ENCODE measurements at places on chromosomes 12 and 14. TPM values are rescaled to one million over a fixed set of nuclear protein-coding genes. Genes with fewer than 3 reads are reported as not detected.

The SYCP3 gene
- 0.93 TPM for total RNA-seq

The SRRM4 gene
- total RNA-seq = not detected

The SMCO2 gene
- total RNA-seq = 0.45 TPM

The TTC6 gene
- not detected for total RNA-seq

The SMOC1 gene
- not detected for total RNA-seq

The GLT8D2 gene
- total RNA-seq = 0.16 TPM

The CAMKK2 gene
- total RNA-seq = 31.2 TPM

The AJUBA gene
- total RNA-seq = 0.91 TPM

The SMAGP gene
- 2.0 TPM for total RNA-seq

The PPP1CC gene
- 193 TPM for total RNA-seq

The SMIM41 gene
- total RNA-seq = not detected

The NFE2 gene
- total RNA-seq = not detected

The REP15 gene
- total RNA-seq = 0.30 TPM

The TAS2R50 gene
- total RNA-seq = 2.0 TPM

The SIX4 gene
- 0.82 TPM for total RNA-seq

The NTN4 gene
- total RNA-seq = not detected

The NTS gene
- total RNA-seq = not detected

The LMNTD1 gene
- total RNA-seq = not detected

The PPFIA2 gene
- total RNA-seq = not detected

The SLCO1B1 gene
- total RNA-seq = not detected

The NKX2-1 gene
- not detected for total RNA-seq

The GLI1 gene
- 2.2 TPM for total RNA-seq

The FNTB gene
- 15.9 TPM for total RNA-seq

The GLT1D1 gene
- total RNA-seq = 1.0 TPM

The CLEC9A gene
- not detected for total RNA-seq

The C12orf42 gene
- 0.32 TPM for total RNA-seq

The CAPZA3 gene
- not detected for total RNA-seq

The POLR3B gene
- 8.1 TPM for total RNA-seq

The TPH2 gene
- not detected for total RNA-seq

The SSTR1 gene
- not detected for total RNA-seq

The MDGA2 gene
- not detected for total RNA-seq

The PRPH gene
- total RNA-seq = not detected

The FBXW8 gene
- total RNA-seq = 6.3 TPM

The OAS2 gene
- 140 TPM for total RNA-seq

The DPPA3 gene
- not detected for total RNA-seq
